Stimulated activated CD4-positive, alpha-beta T cell treated with anti-CD3 and anti-CD28 coated beads, Interleukin-2, amount 100 ng/mL, for 48 hours (primary cell): ENCODE measurements at places on chromosomes 3 and 15.

GRCh38 chr15:25797936-25798901, 64.9 kb downstream of the ATP10A start:
- no peak for DNase-seq

DNA sequence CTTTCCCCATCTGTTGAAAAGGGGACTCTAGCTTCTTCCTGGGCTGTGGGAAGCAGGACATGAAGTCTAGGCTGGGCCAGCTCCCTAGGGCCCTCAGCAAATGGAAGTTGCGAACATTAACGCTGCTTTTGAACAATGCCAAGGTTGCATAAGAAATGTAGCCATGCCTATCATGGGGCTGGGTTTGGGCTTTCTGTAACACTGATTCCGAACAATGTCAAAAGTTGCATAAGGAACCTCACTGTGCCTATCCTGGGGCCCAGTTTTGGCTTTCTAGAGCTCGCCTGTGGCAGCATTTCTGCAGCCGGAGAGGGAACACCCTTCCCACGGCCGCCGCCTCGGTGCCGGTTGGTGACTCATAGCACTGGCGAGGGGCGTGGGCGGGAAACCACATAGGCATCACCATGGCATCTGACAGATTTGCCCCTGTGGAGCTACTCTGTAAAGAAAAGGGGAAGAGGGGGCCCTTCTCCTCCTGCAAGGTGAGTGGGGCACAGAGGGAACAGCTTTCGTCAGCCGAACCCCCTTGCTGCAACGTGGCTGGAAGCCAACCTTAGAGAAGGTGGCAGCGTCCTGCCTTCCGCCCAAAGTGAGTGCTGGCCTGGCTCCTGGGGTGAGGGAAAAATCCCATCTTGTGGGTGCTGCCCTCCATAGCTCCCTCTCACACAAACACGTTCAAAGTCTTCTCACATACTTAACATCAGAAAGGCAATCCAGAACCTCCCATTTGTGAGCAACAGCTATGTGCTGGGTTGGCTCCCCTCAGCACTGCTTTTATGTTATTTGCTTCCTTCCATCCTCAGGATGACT, 46.6 kb upstream of the ATP2B2 start:
- DNase-seq = peak; percentile 83

DNA sequence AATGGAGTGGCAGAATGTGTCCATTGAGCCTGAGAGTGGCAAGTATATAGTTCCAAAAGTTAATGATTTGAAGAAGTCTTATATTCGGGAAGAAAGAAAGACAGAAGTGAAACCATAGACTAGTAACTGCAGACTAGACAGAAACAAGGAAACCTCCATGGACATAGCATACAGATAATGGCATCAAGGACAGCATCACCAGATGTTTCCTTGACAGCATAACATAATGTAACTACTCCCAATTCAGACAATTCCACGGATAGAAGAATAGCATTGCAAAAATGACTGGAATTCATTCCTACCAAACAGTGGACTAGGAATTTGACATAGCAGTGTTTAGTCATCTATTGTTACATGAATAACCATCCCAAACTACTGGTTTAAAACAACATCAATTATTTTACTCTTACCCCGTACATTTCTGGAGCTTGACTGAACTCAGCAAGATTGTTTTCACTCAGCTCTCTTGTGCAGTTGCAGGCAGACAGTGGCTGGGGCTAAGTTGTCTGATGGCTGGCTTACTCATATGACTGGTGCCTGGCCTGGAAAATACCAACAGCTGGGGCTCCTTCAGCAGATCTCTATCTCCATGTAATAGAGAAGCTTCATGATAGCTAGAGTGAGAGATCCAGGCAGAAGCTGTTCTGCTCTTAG, 109.7 kb upstream of the GADL1 start:
- no peak for DNase-seq

DNA sequence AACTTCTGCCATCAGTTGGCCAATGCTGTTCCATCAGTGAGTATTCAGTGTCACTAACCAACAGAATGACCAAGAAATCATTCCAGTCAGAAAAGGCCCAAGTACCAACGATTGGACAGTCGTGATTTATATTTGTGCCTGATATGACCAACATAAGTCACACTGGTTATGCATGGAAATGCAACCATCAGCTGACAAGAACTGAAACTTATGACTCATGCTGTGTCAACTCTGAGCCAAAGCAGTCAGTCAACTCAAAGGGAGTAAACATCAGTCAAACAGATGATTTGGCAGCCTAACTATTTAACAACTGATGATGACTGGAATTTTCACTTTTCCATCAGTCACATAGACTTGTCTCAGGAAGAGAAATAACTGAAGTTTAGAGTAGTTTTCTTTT, 142.4 kb downstream of the ANXA2 start:
- peak; percentile 15 for DNase-seq

DNA sequence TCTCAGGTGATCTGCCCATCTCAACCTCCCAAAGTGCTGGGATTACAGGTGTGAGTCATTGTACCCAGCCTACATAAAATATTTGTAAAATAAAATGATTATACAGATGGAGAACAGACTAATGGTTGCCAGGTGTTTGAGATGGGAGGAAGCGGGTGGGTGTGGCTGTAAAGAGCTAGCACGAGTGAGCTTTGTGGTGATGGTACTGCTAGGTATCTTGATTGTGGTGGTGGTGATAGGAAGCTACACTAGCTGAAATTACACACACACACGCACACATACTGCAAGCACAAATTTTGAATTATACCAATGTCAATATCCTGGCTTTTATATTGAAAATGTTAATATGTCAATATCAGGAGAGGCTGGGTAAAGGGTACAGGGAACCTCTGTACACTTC, 5.4 kb downstream of the PGPEP1L start:
- no peak for DNase-seq

DNA sequence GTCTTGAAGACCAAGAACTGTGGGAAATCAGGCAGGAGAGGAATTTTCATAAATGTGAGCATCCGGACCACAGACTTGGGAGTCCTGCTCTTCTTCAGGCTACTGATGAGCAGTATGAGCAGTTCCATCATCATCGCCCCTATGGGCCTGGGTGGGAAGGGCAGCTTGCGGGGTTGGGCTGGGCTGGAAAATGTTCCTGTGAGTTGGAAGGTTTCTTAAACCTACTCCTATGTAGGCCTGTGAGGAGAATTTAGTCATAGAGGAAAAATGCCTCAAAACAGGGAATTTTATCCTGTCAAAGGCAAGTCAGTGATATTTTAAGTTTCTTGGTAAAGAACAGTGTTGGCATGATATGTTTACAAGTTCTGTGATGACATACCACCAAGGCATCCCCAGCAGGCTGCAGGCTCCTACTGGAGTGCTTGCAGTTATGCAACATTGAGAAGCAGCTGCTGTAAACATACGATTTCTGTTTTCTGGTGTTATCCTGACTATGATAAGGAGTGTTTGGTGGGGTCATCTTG, 10.3 kb downstream of the MASP1 start:
- DNase-seq = no peak

DNA sequence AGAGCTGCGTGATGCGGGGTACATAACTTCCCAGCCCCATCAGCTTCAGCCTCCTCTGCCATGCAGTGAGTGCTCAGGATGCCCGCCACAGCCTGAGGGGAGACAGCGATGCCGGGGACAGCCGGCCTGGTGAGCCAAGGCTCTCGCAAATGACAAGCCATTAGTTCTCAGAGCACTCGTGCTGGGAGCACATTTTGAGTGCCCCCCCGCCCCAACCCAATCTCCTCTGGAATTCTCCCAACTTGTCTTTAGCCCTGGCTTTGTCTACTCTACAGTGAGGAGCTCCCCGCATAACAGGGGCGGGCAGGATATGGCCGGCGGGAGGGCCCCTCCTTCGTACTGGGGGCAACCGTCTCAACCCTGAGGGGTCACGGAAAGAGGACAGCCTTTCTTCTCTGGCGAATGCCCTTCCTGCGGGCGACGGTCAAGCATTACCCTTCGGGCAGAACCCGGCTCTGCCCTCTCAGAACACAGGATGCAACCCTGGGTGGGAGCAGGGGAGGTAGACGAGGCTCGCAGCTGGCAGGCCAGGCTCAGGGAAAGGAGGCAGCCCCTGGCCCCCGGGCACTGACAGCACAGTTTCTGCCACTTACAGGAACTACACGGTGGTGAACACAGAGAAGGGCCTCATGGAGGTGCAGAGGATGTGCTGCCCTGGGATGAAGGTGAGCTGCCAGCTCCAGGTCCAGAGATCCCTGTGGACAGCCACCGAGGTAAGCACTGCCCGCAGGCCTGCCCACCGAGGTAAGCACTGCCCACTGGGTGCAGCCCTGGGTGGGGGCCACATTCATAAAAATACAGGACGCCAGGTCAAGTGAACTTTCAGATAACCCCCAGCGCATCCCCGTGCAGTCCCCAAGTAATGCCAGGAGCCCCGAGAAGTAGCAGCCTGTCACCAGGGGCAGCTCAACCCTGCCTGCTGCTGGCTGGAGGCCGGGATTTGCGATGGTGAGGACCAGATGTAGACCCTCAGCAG, 141.7 kb downstream of the LRRK1 start:
- DNase-seq = no peak

DNA sequence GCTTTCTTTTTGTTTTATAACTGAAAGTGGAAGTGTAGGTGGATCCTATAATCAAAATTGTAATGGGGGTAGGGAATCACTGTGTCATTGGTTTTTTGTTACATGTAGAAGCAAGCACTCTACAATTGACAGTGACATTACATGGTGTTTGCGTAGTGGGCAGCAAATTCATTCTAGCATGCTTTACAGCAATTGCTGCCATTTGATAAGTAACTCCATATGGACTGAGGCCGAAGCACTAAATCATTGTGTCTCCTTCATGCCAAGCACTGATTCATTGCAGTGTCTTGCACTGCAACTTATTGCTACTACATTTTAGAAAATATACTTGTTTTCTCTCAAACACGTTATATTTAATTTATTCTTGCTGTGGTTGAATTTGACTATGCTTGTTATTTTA, 933.9 kb downstream of the NSUN3 start:
- DNase-seq = no peak

GRCh38 chr3:108914774-108915641, 38.7 kb downstream of the GUCA1C start:
- peak; percentile 44 for DNase-seq

- no peak for DNase-seq
Observed at GRCh38 chr3:12345584-12346494, 57.0 kb downstream of the PPARG start.

DNA sequence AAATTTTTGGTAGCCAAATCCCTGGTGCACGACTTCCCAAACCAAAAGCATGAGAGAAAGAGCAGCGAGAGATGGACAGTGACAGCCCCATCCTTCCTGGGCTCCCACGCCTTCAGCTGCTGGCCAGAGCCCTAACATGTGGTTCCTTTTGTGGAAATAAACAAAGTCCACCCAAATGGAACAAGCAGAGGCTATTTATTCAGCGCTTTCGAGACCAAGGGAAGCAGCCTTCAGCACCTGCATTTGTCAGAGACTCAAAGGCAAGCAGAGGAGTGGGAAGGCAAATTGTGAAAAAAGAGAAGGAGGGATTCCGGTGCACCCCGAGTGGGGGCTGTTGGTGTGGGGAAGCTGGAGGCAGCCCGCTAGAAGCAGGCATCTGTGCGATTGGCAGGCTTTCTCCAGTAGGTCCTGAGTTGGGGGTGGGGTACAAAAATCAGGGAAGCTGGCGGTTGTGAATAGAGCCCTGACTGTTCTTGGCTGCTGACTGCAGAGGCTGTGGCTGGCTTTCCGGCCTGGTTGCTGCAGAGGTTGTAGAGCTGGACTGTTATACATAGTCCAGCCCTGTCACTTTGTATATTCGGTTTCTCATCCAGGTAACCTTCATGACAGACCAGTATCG, 427.2 kb downstream of the OCA2 start:
- no peak for DNase-seq

DNA sequence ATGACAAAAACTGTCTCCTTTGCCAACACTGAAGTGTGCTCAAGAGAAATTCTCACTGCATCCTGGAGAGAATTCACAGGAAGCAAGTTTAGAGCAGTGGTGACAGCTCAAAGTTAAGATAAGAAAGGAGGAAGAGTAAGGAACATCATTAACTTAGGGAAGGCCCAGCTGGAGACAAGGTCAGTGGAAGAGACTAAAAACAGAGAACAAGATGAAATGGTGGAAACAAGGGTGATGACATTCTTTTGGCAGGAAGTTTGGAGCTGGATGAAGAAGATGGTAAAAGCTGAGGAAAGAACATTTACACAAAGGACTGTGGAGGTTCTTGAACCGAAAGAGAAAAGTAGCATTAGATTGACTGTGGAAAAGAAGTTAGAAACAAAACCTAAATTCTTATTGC, 6.7 kb upstream of the SUCLG2 start:
- DNase-seq = no peak

- DNase-seq = no peak
Observed at GRCh38 chr3:140995881-140996280, 54.2 kb downstream of the SLC25A36 start.

- DNase-seq = no peak
Observed at GRCh38 chr15:40565333-40566238, 744 bp upstream of the CCDC32 start.

- DNase-seq = no peak
Observed at GRCh38 chr15:90716317-90716975, 700 bp upstream of the BLM start.

DNA sequence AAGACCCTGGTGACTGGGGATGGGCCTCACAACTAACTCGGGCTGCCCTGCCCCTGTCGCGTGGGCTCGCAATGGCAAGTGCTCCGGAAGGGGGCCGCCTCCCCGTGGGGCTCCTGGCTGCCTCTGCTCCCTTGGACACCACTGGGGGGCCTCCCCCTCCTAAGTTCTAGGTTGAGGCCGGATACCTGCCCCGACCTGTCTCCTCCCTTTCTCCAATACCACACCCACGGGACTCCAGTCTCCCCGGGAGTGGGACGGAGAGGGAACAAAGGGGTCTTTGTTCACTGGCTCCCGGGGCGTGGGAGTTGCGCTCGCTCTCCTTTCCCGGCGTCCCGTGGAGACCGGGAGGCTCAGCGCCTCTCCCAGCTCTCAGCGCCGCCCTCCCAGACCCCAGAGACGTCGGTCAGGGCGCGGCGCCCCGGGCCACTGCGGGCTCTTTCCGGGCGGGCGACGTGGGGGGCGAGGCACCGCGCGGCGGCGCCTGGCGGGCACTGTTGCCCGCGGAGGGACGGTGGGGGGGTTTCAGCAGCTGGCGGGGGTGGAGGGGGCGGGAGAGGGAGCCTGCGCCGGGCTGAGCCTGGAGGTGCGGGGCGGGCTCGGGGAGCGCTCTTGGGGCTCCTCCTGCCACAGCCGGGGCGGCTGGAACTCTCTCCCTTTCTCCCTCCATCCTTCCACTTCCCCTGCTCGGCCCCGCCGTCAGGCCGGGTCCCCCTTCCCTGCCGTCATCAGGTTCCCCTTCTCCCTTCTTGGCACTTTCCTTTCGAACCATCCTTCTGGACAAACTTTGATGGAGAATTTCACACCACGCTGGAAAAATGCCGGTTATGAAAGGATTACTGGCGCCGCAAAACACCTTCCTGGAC, at the start of gene KCNH8:
KCNH8 (plus strand) TSS at position 606 of the 863 bp plus-strand sequence; CDS start at position 816, 210 bp downstream.
- no peak for DNase-seq

GRCh38 chr3:164174059-164174458, 904.2 kb downstream of the SI start:
- no peak for DNase-seq

DNA sequence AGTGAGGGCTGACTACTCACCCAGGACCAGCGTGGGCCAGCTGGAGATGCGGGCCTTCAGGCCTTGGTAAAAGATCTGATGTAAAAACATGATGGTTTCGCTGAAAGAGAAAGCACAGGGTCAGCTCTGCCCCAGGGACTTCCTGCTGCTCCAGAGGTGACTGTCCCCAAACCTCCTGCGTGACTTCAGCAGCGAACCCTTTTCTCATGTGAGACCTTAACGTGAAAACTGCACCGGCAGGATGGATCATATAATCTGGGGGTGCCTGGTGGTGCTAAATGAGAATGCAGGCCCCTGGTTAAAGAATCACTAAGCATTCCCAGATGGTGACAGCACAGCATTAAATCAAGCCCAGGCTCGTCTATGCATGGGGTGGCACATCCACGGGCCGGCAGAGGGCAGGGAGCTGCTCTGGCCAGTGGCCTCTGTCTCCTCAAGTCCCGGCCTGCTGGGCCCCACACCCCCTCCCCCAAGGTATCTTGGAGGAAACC, 55.4 kb downstream of the RASGRF1 start:
- no peak for DNase-seq
